ENCODE measurements at places on chromosomes 7 and 10.

- no peak for DNase-seq
These were observed 109.5 kb downstream of the DNAJB6 start for GRCh38 chr7:157446322-157446721.

DNA sequence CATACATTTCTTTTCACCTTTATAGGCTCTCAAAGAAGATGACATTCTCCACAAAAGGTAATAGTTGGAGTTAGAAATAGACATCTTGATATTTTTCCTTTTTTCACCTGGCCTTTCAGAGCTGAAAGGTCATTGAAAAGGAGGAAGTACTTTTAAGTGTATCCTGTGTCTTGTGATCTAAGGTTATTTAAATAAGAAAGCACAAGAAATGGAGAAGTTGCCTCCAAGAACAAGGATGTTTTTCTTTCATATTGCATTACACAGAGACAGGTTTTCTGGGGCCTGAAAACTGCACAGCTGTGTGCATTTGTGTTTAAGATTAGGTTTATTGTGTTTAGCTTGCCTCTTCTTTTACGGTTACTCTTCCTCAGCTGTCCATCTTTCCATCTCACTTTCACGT, 103.4 kb upstream of the SEMA3D start:
- no peak for DNase-seq

DNA sequence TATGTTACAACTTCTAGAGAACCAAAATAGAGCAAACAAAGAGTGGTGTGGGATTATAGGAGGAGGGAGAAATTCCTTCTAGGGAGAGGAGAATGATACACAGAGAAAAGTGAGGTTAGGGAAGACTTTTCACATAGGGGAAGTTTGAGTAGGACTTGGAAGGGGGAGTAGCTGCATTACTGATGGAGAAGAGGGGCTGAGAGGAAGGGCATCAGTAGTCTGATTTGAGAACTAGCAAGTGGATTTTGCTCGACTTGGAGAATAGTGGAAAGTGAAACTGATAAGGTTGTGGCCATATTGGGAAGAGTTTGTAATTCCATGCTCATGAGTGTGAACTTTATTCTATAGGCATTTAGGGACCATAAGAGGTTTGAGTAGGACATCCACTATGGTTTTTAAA, 6.1 kb downstream of the NRF1 start:
- no peak for DNase-seq

- DNase-seq, result no peak
These were observed 157.3 kb downstream of the PCLO start for GRCh38 chr7:83005410-83005809.

- no peak for DNase-seq
These were observed 11.8 kb upstream of the MIOS start for GRCh38 chr7:7554649-7555575.
